GM23248 (cell line): ENCODE measurements at places on chromosomes 1 and 21. TPM values are rescaled to one million over a fixed set of nuclear protein-coding genes. Genes with fewer than 3 reads are reported as not detected.

GRCh38 chr21:36767096-36767495 lies 68.2 kb downstream of the SIM2 start:
- no peaks in the 10 kb centered on the region for H3K36me3 ChIP-seq
- no peaks in the 10 kb centered on the region for H3K4me1 ChIP-seq
- no peak for DNase-seq
- no peak overlapping the region for H3K27ac ChIP-seq

- peak; percentile 64 for DNase-seq
- no peaks in the 10 kb centered on the region for H3K36me3 ChIP-seq
- no peaks in the 10 kb centered on the region for H3K27me3 ChIP-seq
- no peak overlapping the region for H3K4me3 ChIP-seq
- peaks cover 45% of the 10 kb centered on the region for H3K4me1 ChIP-seq
These were observed 22.4 kb upstream of the ARHGAP29 start for GRCh38 chr1:94259635-94260289.

- no peaks in the 10 kb centered on the region; the same call in 1 of the 2 replicates for H3K36me3 ChIP-seq
- no peak overlapping the region for H3K27ac ChIP-seq
- H3K4me3 ChIP-seq = no peak overlapping the region
- no peak for DNase-seq
- no peaks in the 10 kb centered on the region for H3K27me3 ChIP-seq
These were observed 128.7 kb downstream of the PHTF1 start for GRCh38 chr1:113630340-113631327.

DNA sequence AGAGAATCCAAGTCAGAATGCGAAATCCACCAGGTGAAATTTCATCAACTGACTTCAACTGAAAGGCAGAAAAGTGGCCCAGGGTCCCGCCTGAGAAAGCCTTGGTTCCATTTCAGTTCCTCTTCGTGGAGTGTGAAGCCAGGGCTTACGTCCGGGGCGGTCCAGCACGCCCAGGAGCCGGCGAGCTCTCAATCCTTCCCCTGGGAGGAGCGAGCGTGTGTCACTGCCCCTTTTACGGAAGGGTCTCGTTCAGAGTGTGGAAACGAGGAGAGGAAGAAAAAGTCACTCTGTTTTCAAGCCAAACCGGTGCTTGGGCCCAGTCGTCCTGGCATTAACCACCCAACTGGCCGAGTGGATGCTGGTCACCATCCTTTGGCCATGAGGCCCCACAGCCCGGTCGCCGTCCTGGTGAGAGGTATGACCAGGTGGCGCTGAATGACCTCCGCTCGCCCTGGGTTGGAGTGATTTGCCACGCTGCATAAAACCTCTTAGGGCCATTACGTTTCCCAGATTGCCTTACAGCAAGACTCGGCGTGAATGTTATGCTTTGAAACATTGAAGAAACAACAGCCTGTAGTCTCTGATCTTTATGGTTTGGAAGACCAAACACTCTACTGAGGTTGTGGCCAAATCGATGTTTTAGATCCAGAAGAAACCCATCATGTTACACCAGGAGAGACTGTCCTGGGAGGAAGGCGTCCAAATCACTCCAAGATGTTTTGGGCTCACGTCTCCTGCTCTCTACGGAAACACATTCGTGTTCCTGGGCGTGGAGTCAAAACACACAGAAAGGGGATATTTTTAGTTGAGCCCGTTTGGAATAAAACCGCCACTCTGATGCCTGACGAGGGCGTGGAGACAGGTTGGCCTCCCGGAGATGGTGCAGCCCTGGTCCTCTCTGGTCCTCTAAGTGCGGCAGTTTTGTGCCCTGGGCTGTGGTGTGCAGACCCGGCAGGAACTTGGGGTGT lies 93.6 kb upstream of the ACTRT2 start:
- H3K27me3 ChIP-seq = no peaks in the 10 kb centered on the region
- H3K36me3 ChIP-seq = no peaks in the 10 kb centered on the region
- no peak overlapping the region for H3K4me3 ChIP-seq
- H3K27ac ChIP-seq = no peak overlapping the region

DNA sequence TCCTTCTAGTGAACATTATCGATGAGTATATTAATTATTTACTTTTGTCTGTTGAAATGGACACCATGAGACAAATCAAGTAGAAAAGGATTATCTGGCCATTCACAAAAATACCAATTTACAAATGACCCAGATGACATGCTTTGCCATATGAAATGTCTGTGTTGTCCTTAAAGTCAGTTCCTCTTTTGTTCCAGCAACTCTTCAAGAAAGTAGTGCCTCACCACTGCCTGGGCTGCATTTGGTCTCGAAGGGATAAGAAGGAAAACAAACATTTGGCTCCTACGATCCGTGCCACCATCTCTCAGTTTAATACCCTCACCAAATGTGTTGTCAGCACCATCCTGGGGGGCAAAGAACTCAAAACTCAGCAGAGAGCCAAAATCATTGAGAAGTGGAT lies 79.6 kb downstream of the RGL1 start:
- H3K4me1 ChIP-seq = peaks cover 11% of the 10 kb centered on the region
- peaks cover 2% of the 10 kb centered on the region; the same call in 1 of the 2 replicates for H3K36me3 ChIP-seq
- no peak overlapping the region for H3K4me3 ChIP-seq
- no peak overlapping the region for H3K27ac ChIP-seq
- H3K27me3 ChIP-seq = no peaks in the 10 kb centered on the region

DNA sequence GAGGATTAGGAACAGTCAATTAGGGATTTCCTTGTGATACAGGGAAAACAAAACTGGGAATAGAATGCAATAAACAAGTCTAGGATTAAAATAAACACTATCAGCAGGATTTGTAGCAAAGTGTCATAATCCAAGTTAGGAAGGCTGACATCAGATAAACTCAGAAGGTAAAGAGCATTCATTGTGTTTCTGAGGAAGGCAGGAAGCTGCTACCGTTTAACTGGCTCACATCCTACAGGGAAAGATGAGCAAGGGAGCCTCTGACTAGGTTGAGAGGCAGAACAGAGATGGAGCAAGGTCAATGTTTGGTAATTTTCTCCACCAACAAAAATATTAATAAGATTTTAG lies 124.7 kb downstream of the POU2F1 start:
- no peak overlapping the region for H3K27ac ChIP-seq
- DNase-seq = peak; percentile 3
- H3K4me3 ChIP-seq = no peak overlapping the region
- no peaks in the 10 kb centered on the region for H3K4me1 ChIP-seq
- no peaks in the 10 kb centered on the region for H3K27me3 ChIP-seq

- H3K27ac ChIP-seq = no peak overlapping the region; the same call in 1 of the 2 replicates
- H3K27me3 ChIP-seq = no peaks in the 10 kb centered on the region
- DNase-seq = peak; percentile 73
- no peak overlapping the region for H3K4me3 ChIP-seq
- no peaks in the 10 kb centered on the region for H3K36me3 ChIP-seq
These were observed 53.9 kb upstream of the RBM15 start for GRCh38 chr1:110285316-110285715.

DNA sequence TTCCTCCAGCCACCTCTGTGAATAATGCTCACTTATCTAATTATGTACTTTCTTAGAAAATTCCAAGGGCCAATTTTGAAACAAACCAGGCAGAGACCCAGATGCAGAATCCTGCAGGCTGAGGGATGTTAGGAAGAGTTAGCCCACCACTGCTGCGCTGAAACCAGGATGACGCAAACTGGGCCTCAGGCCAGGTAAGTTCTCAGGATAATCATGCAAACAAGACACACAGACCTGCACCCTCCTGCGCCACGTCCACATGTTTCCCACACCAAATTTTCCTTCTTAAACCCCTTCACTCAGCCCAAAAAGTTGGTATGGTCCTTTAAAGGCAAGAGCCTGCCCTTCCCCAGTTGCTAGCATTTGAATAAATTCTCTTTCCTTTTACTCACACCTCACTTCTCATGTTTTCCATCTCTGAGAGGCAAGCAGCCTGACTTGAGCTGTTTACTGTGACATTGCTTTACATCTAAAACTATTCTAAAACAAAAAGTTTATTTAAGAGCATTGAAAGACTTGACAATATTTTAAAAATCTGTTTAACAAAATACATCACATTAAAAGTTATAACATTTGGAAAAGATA lies 887.1 kb downstream of the LRRIQ3 start:
- H3K27me3 ChIP-seq = no peaks in the 10 kb centered on the region
- no peaks in the 10 kb centered on the region for H3K4me1 ChIP-seq
- H3K27ac ChIP-seq = no peak overlapping the region
- no peak overlapping the region for H3K4me3 ChIP-seq
- H3K36me3 ChIP-seq = no peaks in the 10 kb centered on the region

GRCh38 chr1:217078959-217079358 lies 355.7 kb upstream of the ESRRG start:
- no peaks in the 10 kb centered on the region for H3K4me1 ChIP-seq
- peaks cover 7% of the 10 kb centered on the region; the same call in 1 of the 2 replicates for H3K27me3 ChIP-seq
- H3K27ac ChIP-seq = no peak overlapping the region

- H3K4me3 ChIP-seq = peak within 1 kb of the TSS; percentile 87
- no peaks in the 10 kb centered on the region for H3K27me3 ChIP-seq
- H3K27ac ChIP-seq = peak within 1 kb of the TSS; percentile 29; the same call in 1 of the 2 replicates
These were observed at the start of gene HHAT for GRCh38 chr1:210328746-210329503. TSS of gene HHAT (plus strand) at chr1:210328902. CDS start at chr1:210348976, 20,074 bp downstream.

GRCh38 chr21:43306911-43307676 lies 119.8 kb downstream of the SIK1 start:
- peak; percentile 61 for DNase-seq
- no peaks in the 10 kb centered on the region for H3K27me3 ChIP-seq

GRCh38 chr21:27582246-27582947 lies 615.5 kb upstream of the ADAMTS5 start:
- H3K27ac ChIP-seq = peak overlapping the region; percentile 36
- peaks cover 45% of the 10 kb centered on the region for H3K4me1 ChIP-seq
- DNase-seq = peak; percentile 35

- H3K27ac ChIP-seq = no peak overlapping the region
- H3K27me3 ChIP-seq = no peaks in the 10 kb centered on the region
- no peaks in the 10 kb centered on the region for H3K4me1 ChIP-seq
- peaks cover 12% of the 10 kb centered on the region; the same call in 1 of the 2 replicates for H3K36me3 ChIP-seq
- DNase-seq = no peak
- H3K4me3 ChIP-seq = no peak overlapping the region
These were observed 38.8 kb upstream of the PGD start for GRCh38 chr1:10360045-10360444.

- peak overlapping the region; percentile 5; the same call in 1 of the 2 replicates for H3K27ac ChIP-seq
- peak overlapping the region; percentile 11; the same call in 1 of the 2 replicates for H3K4me3 ChIP-seq
- DNase-seq = peak; percentile 93
- H3K36me3 ChIP-seq = no peaks in the 10 kb centered on the region
These were observed 60.0 kb upstream of the ROR1 start for GRCh38 chr1:63713627-63714481.

DNA sequence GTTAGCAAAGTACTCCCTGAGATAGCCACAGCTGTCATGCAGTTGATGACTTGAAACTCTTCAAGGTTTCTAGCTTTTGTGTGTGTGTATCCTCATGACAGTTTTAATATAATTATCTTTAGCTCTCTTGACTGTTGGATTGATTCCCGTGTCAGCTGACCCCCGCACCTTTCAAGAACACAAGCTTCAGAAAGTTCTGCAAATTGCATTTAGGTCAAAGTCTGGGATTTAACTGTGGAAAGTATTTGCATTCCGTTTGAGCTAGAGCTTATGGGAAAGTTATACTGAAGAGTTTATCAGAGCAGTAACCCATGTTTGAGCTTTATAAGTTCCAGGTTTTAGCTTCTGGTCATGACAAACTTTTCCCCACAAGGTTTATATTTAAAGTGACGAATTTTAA lies 380.1 kb upstream of the CHRM3 start:
- H3K4me3 ChIP-seq = no peak overlapping the region
- H3K27me3 ChIP-seq = no peaks in the 10 kb centered on the region
- H3K4me1 ChIP-seq = no peaks in the 10 kb centered on the region

DNA sequence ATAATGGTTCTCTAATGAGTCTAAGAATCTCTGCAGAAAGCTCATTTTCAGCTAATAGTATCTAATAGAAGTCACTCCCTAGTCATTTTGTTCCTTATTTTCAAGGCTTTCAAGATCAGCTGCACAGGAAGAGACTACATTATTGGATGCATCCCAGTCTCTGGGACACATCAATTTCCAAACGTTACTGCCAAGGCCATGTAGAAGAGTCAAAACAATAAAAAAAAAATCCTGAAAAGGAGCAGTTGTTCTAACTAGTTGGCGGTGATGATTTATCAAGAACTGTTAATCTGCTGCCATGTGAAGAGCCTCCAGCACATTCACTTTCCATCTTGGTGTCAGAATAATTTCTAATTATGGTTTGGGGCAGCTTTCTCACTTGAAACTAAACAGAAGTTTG lies 5.7 kb downstream of the DDAH1 start:
- peak overlapping the region; percentile 7; the same call in 1 of the 2 replicates for H3K27ac ChIP-seq
- H3K4me1 ChIP-seq = peaks cover 66% of the 10 kb centered on the region
- no peaks in the 10 kb centered on the region for H3K27me3 ChIP-seq
- no peak overlapping the region for H3K4me3 ChIP-seq
- peaks cover 4% of the 10 kb centered on the region for H3K36me3 ChIP-seq
- DNase-seq = no peak

KIF14 gene
- polyA plus RNA-seq = 2.2 and 2.3 TPM in 2 replicates

FCRL4 gene
- not detected in 2 replicates for polyA plus RNA-seq

CD1E gene
- polyA plus RNA-seq = not detected in 2 replicates

ELAVL4 gene
- polyA plus RNA-seq = 0.13 and 0.18 TPM in 2 replicates

EPHB2 gene
- polyA plus RNA-seq = 1.0 and 2.0 TPM in 2 replicates

LCE2B gene
- polyA plus RNA-seq = not detected in 2 replicates

ZSWIM5 gene
- 0.06 and 0.08 TPM in 2 replicates for polyA plus RNA-seq
